ENCODE measurements at places on chromosomes 5 and 9.

- DNase-seq = no peak
These were observed 111.5 kb downstream of the MACROH2A1 start for GRCh38 chr5:135287551-135287950.

DNA sequence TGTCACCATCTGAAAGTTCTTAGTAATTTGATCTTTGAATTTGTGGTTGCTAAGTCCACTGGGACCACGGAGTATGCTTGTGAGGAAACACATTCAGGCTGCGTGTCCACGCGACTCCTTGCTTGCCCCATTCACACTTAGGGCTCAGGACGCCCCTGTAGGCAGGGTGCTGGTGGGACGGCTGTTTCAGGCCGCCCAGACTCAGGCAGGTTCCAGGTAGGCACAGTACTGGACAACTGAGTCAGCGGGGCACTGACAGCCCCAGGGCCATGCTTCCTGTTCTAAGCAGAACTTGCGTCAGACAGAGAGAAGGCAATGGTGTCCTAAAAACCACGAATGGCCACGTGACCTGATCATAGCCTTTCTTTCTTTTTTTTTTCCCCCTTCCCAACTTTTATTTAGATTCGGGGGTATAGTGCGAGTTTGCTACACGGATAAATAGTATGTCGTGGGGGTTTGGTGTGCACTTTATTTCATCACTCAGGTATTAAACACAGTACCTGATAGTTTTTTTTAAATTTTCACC, 7.7 kb upstream of the RASGEF1C start:
- DNase-seq = no peak

DNA sequence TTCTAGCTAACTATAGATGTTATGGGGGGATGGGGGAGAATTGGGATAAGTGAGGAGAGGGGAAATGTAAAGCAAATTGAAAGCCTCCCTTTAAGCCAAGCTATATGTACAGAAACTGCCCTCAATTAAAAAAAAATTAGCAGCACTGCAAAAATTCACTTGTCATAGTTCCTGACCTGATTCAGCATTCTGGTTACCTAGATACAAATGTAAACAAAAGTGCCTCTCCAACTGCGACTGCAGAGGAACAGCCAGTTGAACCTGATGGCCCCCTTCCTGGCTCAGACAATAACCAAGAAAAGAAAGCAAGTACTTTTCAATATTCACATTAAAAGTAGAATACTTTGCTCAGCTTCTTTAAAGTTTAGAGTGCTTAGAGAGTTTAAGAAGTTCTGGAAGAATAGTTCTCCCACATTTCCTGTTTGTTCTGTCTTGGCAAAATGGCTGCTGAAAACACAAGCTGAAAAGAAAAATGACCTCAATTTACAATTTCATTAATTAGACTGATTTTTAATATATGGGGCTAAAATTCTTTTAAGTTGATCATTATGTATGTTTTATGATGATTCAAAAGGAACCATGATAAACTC, 1.5 kb downstream of the FAM81B start:
- DNase-seq = no peak

- no peak for DNase-seq
These were observed 380.7 kb downstream of the MRPS30 start for GRCh38 chr5:45189481-45189880.

DNA sequence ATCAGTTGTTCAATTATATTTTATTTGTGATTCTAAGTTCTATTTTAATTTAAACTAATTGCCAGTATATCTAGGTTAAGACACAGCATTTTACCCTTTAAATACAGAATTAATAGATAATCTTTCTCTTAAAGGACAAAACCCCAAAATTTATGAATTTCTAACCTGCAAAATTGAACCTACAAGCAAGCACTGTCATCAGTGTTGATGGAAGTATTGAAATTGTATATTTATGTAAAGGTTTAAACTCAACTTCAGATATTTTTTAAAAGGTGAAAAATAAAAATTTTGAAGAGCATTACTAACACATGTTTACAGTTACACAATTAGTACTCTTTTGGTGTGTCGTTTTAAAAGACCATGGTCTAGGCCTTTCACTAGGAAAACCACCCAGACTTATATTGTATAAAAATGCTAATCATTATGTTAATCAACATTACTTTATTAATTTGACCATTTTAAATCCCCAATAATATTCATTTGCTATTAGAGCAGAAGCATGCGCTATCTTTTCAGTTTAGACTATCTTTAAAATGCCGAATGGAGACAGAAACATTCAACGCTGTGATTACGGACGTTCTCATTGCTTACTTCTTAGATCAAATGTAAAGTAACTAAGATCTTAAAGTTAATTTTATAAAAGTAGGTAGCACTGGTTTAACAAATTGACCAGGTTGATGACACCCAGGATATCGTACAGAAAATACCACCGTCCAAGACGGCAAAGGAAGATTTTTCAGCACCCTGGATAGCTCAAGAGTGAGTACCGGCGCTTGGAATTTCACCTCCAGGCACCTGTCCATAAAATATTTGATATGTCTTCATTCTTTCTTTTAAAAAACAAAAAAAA, 3.2 kb downstream of the OTP start:
- no peak for DNase-seq

- DNase-seq = no peak
These were observed 51.9 kb downstream of the OSTF1 start for GRCh38 chr9:75140261-75140660.

DNA sequence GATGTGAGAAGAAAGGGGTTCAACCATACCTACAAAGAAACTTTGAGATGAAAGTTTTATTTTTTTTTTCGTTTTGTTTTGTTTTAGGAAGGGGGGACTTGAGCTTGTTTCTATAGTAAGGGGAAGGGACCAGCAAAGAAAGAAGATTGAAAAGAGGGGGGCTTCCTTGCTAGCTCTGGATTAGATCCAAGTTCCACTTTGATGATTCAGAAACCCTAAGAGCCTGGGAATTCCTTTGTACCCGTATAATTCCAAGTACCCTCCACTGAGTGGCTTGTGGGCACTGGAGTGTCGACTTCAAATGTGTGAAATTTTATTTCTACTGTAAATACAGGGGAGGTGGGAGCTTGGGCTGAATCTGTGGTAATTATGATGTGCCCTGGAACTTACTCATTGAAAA, 10.9 kb downstream of the MAMDC2 start:
- no peak for DNase-seq

GRCh38 chr9:107734256-107735013, 244.9 kb upstream of the KLF4 start:
- no peak for DNase-seq

- no peak for DNase-seq
These were observed 9.0 kb upstream of the OR1N1 start for GRCh38 chr9:122536134-122536533.
